SW480 (cell line): ENCODE measurements at places on chromosomes 7 and 10.

DNA sequence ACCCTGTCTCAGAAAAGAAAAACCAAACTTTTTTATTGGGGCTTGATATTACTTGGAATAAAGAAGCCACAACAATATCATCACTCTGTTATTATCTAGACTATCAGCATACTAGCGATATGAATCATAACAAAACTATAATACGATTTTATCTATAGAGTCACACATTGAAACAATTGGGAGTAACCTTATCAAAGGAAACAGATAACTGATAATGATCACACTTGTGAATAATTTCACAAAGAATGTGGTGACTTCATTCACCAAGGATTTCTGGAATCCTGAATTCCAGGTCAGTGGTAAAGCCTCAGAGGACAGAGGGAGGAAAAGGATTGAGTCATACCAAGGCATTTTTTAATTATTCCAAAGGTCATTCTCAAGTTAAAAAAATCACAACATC lies 32.1 kb upstream of the NMT2 start:
- peak; percentile 90 for DNase-seq

DNA sequence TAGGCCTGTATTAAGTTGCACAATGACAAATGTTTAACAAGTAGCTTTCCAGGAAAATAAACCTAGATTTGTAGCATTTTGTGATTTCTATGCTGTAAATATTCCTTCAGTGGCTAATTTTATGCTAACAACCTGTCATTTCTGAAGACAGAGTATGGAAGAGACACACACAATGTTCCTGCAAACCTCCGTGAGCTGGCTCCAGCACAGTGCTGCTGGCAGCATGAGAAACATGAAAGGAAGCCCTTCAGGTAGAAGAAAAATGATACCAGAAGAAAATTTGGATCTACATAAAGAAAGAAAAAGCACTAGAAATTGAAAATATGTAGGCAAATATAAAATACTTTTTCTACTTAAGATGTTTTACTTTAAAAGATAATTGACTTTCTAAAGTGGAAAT lies 69.5 kb upstream of the CTTNBP2 start:
- no peak for DNase-seq

DNA sequence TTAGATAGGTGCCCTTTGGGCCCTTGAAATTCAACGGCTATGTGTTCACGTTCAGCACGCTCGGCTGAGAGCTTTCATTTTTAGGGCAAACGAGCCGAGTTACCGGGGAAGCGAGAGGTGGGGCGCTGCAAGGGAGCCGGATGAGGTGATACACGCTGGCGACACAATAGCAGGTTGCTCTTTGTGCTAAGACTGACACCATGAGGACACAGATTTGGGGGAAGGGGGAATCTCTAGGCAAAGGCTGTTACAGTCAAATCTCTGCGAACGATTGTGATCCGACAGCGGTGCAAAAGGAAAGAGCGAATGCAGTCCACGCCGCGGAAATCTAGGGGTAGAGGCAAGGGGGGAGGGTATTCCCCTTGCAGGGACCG lies 667 bp downstream of the KLLN start:
- peak; percentile 75 for DNase-seq

DNA sequence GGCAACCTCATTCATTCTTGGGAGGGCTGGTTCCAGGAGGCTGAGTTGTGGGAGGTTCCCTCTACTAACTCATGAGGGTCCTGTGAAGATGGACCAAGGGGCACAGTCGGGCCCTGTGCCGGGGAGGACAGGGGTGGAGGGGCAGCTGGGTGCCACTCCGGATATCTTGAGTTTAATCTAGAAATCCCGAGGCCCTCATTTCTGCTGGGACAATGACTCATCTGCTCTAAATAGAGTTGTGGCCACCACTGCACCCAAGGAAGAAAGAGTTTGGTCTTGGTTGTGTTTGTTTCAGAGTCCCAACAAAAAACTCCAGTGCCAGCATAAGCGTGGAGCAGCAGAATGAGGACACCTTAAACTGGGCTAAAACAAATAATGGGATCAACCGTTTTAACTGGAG lies 82.4 kb downstream of the EBF3 start:
- no peak for DNase-seq

GRCh38 chr7:24472093-24472492 lies 101.2 kb upstream of the PALS2 start:
- DNase-seq = no peak

GRCh38 chr7:69967689-69968450 lies 369.6 kb downstream of the AUTS2 start:
- DNase-seq = no peak

GRCh38 chr7:127978421-127978820 lies 52.8 kb downstream of the LRRC4 start:
- DNase-seq = no peak

DNA sequence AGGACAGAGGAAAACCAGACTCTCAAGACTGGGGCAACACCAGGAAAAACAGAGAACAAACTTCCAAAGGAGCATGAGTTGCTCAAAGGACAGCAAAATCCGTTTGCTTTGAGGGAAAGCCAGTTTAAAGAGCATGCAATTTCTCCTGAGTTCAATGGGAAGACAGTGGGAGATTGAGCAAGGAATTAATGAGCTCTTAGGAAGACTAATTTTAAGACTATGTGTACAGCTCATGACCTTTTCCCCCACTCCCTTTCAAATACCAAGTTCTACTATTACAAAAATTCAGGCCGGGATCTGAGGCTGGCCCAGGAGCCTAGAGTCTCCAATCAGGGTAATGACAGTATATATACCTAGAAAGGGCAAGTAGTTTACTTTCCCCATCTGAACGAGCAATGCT lies 79.2 kb downstream of the EPDR1 start:
- no peak for DNase-seq

DNA sequence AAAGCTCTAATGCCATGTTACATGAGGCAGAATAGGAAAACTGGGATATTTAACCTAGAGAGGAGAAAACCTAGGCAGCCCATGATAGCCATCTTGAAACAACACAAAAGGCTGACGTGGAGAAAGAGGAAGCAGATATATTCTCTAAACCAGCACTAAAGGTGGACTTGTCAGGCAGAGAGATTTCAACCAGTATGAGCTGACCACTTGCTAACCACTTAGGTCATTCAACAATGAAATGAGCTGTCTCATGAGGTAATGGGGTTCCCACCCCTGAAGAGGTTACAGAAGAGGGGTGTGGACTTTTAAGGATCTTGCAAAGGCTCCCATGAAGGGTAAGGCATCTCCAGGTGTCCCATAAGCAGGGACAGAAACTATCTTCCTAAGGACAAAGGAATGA lies 26.8 kb upstream of the EGR2 start:
- DNase-seq = no peak

- peak; percentile 43 for DNase-seq
Measured at GRCh38 chr7:45663167-45663921, 89.2 kb downstream of the ADCY1 start.

GRCh38 chr7:139804571-139804970 lies 24.5 kb upstream of the TBXAS1 start:
- DNase-seq = no peak

GRCh38 chr7:1041551-1042491 lies 2.5 kb upstream of the GPR146 start:
- no peak for DNase-seq

- DNase-seq = no peak
Measured at GRCh38 chr7:21504021-21504420, 38.8 kb upstream of the DNAH11 start.

- DNase-seq = peak; percentile 70
Measured at GRCh38 chr7:27129729-27130539, 623 bp downstream of the HOXA4 start.

DNA sequence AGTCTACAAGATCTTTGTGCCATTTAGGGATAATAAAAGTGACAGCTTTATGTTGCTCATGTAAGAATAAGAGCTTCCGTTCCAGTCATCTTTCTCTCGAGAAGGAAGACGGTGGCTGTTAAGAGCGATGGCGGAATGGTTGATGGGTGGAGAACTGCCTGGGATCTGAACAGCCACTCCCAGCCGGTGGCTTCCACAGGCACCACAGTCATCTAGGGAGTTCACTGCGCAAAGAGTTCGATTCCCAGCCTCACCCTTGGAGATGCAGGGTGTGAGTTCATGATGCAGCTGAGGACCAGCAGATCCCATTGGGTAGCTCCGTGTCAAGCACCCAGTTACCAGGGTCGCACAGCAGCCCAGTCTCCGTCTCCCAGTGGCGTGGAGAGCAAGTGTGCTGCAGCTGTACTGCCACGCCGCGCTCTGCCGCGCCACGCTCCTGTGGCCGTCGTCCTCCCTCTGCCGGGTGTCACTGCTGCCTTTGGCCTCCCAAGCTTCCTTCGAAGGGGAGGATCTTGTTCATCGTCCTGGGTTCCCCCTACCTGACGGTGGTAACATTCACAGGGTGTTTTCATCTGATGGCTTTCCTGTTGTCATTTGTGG lies 7.8 kb downstream of the SUN1 start:
- no peak for DNase-seq

DNA sequence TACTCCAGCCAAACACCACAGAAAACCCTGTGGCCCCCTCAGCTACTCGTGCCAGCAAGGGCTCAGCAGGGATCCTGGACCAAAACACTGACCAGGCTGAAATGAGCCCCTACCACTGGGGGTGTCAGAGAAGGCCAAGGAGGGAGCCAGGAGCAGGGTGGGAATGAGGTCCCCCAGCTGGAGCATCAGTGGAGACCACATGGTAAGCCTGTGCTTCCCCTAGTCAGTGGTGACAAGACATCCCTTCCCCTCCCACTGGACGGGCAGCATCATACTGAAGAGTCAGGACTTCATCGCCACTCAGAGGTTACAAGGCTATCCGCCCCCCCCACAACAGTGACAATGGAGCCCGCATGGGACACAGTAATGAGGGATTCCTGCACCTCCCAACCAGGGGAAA lies 99.6 kb downstream of the LHPP start:
- DNase-seq = no peak

- DNase-seq = no peak
Measured at GRCh38 chr7:42414941-42415505, 178.0 kb upstream of the GLI3 start.

- peak; percentile 82 for DNase-seq
Measured at GRCh38 chr7:8436965-8437364, 3.6 kb downstream of the NXPH1 start.

DNA sequence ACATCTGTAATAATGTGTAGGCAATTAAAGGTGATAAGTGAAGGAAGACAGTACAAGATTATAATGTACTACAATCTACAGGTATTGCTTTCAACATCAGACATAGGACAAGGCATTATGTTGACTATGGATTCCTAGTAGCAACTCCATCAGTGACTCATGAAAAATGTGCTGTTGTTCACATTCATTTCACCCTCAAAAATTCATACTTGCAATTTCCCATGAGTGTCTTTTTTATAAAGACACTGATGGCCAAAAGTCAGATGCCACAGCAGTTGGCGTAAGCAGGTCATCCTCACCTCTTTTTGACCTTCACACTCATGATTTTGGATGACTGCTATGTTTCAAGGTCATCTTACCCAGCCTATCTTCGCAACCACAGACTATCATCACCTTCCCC lies 100.0 kb upstream of the AMPH start:
- DNase-seq = no peak

- DNase-seq = no peak
Measured at GRCh38 chr10:19833170-19833824, 17.1 kb downstream of the PLXDC2 start.

- no peak for DNase-seq
Measured at GRCh38 chr10:14040787-14041631, 289.7 kb downstream of the FRMD4A start.

GRCh38 chr7:70701477-70701876 lies 430.5 kb upstream of the GALNT17 start:
- DNase-seq = no peak

DNA sequence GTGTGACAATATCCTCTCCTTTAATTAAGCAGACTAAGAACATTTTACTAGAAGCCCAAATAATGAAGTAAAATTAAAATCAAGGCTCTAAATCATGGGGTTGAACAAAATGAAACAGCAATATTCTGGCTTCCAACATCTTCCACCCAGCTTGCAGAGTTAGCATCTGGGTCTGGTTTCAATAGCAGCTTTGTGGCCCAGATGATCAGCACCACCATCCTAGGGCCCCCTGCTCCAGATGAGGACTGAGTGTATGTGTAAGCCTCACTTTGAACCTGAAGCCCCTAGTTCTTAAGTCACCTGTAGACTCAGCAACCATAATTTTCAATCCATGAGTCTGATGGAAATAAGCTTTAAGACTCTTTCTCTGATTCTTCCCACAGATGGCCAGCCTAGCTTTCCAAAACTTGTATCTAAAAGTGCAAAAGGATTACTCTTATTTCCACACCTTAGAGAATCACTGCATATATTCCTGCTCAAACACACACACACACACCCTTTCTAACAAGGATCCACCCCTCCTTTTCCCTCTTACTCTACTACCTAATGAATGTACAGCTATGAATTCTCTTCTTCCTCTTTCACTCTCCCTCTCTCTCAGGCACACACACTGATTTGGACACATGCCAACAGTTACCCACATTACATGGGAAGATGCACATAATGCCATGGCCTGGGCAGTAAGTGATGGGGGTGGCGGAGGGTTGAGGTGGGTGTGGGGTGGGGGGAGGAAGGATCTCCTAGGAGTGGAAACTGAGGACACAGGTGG lies 3.5 kb downstream of the DENND11 start:
- DNase-seq = no peak

DNA sequence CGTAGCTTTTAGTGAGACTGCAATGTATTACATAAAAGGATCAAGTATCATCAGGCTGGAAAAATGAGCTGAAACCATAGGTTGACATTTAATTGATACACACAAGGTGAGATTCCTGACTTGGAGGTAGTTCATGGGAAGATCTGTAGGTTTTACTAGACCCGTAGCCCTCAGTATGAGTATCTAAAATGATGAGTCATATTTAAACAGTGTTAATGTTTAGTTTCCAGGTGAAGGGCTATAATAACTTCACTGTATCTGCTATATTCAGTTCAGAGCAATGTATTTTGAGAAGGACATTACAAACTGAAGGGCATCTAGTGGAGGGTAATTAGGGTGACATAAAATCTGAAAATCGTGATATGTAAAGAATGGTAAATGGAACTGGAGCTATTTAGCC lies 35.0 kb downstream of the ENTPD1 start:
- peak; percentile 4 for DNase-seq

- peak; percentile 74 for DNase-seq
Measured at GRCh38 chr10:122307669-122308416, 36.7 kb downstream of the BTBD16 start.

DNA sequence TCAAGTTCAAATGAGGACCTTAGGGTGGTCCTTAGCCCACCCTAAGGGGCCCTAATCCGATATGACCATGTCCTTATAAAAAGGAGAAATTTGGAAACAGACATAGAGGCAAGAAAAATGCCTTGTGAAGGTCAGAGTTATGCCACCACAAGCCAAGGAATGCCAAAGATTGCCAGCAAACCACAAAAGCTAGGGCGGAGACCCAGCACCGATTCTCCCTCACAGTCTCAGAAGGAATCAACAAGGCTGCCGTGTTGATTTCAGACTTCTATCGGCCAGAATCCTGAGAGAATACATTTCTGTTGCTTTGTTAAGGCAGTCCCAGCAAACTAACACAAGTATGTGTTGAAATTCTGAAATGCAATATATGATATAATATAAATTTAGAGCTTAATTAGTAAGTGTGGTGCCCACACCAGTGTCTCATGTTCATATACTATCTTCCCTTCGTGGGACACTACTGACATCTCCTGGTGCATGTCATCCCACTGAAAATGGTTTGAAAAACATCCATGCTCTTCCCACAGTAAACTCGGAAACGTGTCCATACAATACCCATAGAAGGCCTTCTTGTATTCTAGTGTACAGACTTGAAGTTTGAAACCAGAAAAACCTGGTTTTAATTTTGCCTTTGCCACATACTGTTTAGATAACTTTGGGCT lies 349.0 kb downstream of the TNS3 start:
- DNase-seq = peak; percentile 30
